Skeletal muscle cell (primary cell): ENCODE measurements at places on chromosomes 3 and 15.

DNA sequence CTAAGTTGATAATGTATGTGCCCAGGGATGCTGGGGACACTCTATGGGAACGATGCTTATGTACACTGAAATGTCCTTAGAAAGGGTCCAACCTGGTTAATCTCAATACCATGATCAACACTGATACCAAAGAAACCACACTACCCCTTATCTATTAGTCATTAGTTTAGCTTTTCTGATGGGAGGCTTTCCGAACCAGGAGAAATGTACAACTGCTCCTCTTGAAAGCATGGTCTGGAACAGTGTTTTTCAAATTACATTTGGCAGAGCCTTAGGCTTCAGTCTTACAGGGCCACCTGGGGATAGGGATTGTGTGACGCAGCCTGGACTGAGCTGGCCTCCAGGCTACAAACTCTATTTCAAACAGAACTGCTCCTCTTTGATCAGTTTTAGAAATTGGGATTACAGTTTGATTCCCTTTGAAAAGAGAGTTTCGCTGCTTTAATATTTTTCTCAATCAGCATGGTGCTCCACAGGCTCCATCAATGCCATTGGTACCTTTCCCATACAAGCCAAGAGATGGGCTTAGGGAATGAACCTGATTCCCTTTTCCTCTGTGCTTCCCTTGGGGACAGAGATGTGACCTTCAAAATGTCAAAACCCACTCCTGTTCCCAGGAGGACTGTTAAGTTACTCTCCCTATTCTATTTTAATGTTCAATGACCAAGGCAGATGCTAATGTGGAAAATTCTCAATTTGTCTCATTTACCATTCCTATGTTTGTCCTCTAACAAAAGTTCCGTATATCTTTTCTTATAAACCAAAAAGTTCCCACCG is 296.0 kb upstream of the ADAMTS9 start:
- no peak for DNase-seq

DNA sequence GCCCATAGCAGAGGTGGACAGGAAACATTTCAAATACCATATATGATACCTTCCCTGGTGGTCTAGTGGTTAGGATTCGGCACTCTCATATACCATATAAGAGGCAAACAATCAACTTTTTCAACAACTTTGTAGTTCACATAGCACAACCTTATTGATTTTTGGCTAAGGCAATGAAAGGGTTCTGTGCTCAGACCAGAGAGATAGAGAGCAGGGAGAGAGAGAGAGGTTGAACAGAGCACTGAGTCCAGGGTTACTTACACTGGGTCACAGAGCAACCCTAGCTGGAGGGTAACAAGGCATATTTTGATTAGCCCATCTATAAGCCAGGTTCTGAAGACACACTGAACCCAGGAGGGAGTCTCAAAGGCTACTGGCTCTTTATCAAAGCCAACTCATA is 83.8 kb downstream of the PLCH1 start:
- DNase-seq, result no peak

GRCh38 chr3:66416556-66417304 is 84.1 kb downstream of the LRIG1 start:
- DNase-seq, result no peak

DNA sequence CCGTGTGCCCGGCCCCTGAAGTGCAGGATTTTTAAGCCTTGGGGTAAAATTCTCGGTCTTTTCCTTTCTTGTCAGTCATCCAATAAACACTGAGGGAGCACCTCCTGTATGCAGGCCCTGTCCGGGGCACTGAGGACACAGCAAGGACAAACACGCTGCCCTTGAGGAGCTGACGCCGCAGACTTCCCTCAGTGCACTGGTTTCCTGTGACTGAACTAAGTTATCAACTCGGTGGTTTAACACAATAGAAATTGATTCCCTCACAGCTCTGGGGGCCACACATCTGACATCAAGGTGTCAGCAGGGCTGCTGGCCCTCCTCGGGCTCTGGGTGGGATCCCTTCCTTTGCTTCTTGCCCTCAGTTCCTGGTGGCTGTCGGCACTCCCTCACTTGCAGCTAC is 65.1 kb downstream of the ZNF445 start:
- DNase-seq, result no peak

GRCh38 chr3:50536471-50537180 is 30.9 kb downstream of the C3orf18 start:
- DNase-seq, result no peak

GRCh38 chr3:157170861-157171260 is 10.9 kb upstream of the CCNL1 start:
- no peak for DNase-seq

DNA sequence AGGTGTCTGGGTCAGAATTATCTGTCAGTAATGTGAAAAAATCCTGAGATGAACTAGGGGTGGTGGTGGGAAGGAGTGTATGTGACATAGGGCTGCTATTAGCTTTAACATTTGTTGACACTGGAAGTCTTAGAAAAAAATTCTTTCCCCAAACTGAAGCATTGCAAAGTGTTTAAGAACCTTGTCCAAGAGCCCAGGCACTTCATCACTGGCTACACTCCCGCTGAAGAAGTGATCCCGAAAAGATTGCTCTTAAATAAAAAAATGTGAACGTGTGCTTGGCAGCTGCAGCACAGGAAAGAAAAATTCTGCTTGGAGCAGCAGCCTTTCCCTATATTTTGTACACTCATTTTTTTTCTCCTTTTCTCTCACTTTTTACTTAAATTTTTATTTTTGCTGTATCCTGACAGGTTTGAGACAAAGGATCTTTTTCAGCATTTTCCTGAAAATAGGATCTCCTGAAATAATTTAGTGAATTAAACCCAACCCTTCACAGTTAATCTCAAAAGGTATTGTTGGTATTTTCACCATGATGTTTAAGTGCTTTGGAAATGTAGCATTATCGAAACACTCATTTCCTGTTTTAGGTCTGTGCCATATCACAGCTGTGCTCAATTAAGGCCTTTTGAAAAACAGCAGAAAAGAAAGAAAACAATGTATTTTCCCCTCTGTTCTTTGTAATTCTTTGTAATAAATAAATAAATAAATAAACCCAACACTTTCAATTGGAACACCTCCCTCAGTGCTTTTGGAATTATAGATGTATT is 477.6 kb downstream of the ZNF385D start:
- DNase-seq, result no peak

DNA sequence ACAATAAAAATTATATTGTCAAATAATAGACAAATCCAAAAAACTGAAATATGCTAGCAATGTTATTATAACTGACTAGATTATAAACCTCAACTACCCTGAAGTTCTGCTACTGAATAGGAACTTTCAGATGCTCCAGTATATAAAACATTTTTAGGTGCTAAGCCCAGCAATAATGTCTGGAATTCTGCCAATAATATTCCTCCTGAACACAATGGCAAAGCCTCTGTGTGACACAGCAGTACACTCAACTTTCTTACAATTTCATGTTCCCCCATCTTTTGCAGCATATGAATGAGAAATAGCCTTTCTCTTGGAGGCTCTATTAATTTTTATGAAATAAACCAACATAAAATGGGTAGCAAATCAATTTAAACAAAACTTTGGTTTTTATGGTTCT is 29.5 kb downstream of the ATOSA start:
- no peak for DNase-seq

DNA sequence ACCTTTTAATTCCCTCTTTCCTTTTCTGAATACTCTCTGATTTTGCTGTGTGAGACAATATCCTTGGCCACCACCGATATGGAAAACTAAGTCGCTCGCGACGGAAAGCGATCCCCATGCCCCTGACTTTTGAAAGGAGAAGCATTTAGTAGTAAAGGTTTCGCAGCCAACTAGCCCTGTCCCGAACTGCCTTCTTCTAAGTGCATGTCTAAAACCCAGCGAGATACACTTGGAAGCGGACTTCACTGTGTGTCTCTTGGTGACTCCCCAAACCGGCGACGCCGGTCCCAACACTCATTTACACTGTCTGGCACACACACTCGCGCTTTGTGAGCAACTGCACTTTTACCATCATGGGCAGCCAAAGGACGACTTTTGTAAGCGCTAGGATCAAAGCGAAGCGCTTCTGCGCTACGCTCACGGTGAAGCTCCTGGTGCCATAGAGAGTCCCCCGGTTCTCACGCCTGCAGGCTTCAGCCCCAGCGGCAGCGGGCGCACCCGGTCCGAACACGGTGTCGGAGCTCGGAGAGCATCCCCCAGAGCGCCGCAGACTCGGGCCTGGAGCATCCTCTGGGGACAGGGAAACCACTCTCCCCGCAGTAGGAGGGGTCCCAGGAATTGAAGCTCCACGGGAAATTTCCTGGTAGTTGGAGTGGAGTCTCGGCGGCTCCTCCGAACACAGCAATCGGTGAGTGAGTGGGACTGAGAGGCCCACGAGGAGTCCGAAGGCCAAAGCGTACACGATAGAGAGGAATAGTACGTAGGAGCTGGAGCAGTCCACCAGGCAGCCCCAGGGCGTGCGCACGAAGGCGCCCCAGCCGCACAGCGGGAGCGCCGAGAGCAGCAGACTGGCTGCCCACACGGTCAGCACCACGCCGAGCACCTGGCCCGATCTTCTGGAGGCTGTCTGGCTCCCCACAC is 1.4 kb downstream of the GPR149 start:
- DNase-seq, result no peak

DNA sequence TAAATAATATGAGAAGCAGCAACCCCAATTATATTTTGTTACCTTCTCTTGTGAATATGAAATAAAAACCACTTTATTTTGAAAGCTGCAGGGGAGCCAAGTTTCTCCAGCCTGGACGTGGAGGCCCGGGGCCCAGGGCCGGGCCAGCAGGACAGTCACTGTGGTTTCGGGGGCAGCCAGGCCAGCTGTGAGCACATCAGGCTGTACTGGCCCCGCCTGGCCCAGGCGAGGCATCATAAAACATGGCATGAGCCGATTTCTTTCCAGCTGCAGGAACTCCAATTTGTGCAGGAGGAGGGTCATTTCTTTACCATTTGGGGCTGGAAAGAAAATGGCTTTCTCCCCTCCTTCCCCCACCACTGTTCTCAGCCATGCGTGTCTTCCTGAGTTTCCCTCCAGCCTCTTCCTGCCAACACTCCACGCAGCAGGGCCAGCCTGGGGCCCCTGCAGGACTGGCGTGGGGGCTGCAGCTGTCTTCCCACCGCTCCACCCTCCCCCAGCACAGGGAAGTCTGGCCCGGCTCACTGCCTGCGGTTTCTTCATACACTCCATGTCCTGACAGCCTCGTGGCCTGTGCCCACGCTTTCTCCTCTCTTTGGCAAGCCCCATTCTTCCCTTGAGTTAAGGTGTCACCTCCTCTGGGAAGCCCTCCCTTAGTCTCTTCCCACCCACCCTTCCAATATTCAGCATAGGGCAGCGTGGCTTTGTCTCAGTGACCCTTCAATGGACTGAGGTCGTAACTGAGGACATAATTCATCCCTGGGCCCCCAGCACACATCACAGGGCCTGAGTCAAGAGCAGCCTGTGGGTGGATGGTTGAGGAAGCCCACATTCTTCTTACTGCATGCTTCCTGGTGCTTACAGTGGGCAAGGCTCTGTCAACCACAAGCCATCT is 135.8 kb downstream of the CHSY1 start:
- peak; percentile 93 for DNase-seq

DNA sequence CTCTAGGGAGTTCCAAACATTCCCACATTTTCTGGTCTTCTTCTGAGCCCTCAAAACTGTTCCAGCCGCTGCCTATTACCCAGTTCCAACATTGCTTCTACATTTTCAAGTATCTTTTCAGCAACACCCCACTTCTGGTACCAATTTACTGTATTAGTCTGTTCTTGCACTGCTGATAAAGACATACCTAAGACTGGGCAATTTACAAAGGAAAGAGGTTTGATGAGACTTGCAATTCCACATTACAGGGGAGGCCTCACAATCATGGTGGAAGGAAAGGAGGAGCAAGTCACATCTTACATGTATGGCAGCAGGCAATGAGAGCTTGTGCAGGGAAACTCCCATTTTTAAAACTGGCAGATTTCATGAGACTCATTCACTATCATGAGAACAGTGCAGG is 629.1 kb upstream of the NR2F2 start:
- no peak for DNase-seq

DNA sequence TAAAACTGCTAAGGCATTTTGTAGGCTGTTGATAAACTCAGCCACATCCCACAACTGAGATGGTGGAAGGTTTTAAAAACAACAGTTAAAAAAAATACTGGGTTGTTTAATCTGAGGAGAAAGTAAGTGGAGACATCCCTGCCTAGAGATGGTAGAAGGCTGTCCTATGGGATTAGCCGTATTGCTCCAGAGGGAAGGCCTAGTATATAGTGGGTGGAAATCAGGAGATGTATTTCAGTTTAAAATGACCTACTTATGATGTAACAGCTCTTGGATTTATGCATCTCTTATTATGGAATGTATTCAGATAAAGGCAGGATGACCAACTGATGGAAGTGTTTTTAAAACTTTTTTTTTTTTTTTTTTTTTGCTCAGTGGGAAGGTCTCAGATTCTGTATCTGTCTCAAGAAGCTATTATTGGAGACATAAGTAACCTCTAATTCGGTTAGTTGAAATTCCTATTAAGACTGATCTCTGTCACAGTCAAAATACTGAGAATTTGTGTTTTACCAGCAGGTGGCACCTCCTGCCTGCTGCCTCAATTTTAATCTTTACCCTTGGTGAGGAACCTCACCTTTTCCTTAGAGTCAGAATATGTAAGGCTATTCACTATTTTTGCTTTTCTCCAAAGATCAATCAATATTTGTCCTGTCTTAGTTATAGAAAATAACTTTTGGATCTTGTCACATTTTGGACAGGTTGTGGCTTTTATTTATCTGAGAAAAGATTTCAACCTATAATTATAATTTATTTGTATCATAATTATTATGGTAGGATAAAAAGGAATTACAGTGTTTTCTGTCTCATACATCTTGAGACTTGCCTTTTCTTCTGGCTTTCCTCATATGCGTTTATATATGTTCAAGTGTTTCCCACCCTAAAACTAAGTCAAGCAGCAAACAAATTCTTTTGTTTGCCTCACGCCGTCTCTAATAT is 63.0 kb downstream of the VPS8 start:
- DNase-seq, result peak; percentile 3

DNA sequence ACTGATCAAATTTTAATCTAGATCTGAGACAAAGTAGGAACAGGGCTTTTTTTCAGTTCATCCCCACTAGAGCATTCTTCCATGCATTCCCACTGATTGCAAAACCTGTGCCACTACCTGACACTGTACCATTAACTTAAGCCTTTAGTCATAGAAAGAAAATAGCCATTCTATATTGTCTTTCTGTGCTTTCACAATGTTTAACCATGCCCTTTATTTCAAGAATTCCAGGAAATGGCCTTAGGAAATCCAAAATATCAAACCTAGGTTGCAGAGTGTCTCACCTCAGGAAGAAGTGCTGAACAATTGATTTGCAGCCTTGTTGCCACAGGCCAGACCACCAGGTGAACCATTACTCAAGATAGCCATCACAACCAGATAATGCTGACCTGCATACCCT is 56.2 kb upstream of the TGFBR2 start:
- peak; percentile 21 for DNase-seq

- no peak for DNase-seq
Measured at GRCh38 chr15:42402455-42403205, 43.3 kb downstream of the CAPN3 start.

GRCh38 chr15:33730815-33731214 is 237.5 kb upstream of the CHRM5 start:
- no peak for DNase-seq
